ENCODE measurements at places on chromosomes 6 and 20.

DNA sequence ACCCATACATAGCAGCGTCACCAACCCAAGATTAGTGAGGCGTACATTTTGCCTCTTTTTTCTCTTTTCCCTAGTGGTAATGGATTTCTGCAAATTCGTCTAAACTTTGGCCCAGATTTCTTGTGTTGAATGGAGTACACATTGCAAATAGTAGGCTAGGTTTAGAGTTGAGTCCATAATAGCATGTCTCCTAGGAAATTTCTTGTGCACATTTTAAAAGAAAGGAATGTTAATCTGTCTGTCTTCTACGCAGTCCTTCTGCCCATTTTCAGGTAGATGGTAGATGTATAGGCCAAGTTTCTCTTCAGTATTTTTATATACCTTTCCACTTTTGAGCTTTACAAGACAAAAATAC is 15.7 kb downstream of the TAB2 start:
- DNase-seq = no peak

- DNase-seq = no peak
These were observed 24.8 kb upstream of the FOXQ1 start for GRCh38 chr6:1287103-1287591.

DNA sequence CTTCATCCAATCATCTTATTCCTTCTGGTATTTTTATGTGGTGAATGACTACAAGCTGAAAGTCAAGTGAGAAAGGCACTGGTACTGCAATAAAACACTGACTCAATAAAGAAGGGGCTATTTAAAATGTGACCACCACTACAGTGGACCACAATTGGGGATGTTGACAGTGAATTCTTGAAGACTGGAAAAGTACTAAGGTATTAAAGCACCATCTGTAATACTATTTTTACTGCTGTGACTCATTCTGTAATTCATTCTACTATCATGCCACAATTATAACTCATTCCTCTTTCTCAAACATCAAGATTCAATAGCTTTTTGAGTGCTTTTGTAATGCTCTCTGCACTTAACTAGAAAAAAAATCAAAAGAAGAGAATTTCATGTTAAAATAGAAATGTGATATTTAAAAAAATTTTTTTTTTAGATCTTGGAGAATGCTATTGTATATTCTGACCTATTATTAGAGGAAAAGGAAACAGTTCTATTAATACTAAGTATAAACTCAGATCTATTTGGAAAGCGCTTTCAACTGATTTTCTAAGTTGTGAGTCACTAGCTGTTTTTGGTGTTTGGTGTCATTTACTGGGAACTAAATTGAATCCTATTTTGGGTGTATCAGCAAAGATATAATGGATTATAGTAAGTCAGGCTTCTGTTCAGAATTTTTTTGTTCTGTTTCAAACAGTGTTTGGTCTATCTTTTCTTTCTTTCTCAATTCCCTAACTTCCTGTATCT is 104.7 kb upstream of the TMEM170B start:
- DNase-seq = no peak

- DNase-seq = no peak
These were observed 553.7 kb upstream of the JARID2 start for GRCh38 chr6:14692208-14692607.

DNA sequence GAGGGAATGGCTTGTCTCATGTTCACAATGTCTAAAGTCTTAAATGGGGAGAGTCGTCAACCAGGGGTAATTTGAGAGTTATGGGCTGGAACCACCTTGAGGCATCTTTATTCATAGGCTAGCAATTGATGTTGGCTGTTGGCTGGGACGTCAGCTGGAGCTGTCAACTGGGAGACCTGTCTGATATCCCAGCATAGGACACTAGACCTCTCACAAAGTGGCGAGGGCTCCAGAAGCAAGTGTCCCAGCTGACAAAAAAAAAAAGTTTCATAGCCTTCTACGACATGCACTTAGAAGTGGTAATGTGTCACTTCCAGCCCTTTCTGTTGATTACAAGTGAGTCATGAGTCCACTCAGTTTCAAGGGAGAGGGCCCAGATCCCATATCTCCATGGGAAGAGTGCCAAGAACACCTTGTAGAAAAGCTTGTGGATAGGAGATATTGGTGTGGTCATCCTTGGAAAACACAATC is 278.0 kb downstream of the ESR1 start:
- no peak for DNase-seq

DNA sequence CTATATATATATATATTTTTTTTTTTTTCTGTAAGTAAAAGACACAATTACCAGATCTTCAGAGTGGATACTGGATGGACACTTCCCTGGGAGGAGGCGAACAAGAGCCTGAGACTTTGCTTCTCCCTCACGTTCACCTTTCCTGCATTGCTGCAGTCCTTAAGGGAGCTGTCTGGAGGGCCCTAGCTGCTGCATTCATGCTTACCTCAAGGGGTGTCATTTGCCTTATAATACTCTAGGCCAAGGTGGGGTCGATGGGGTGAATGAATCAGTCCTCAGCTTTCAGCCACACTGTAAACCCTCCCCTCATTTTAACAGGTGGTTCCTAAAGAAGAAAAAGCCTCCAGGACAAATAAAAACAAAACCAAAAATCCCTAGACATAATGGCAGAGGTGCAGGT is 34.8 kb upstream of the CD83 start:
- no peak for DNase-seq

- no peak for DNase-seq
These were observed 79.9 kb downstream of the ZNF217 start for GRCh38 chr20:53513489-53514298.
